ENCODE measurements at places on chromosomes 2 and 18. TPM values are rescaled to one million over a fixed set of nuclear protein-coding genes. Genes with fewer than 3 reads are reported as not detected.

The FOXD4L1 gene
- total RNA-seq = not detected

The SERPINB3 gene
- total RNA-seq = not detected

The FAM161A gene
- total RNA-seq = 5.9 TPM

The SPP2 gene
- total RNA-seq = not detected

DNA sequence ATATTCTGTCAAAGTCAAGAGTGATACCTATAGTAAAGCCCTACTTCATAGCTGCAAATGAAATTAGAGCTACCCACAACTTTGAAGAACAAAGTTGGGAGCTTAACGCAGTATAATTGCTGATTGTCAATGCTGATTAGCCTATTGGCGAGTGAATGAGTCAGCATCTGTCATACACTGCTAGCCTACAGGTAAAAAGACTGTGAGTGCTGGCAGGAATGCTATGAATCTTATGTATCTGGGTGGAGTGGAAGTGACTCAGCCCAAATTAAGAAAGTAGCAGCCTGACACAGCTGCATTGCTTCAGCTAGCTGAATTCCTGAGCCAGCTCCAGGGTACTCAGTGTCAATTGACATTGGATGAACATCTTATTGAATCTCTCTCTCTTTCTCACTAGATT lies 179.4 kb upstream of the DCC start:
- no peak for DNase-seq

- DNase-seq = no peak
Observed at GRCh38 chr18:6711467-6711866, 18.0 kb upstream of the ARHGAP28 start.

DNA sequence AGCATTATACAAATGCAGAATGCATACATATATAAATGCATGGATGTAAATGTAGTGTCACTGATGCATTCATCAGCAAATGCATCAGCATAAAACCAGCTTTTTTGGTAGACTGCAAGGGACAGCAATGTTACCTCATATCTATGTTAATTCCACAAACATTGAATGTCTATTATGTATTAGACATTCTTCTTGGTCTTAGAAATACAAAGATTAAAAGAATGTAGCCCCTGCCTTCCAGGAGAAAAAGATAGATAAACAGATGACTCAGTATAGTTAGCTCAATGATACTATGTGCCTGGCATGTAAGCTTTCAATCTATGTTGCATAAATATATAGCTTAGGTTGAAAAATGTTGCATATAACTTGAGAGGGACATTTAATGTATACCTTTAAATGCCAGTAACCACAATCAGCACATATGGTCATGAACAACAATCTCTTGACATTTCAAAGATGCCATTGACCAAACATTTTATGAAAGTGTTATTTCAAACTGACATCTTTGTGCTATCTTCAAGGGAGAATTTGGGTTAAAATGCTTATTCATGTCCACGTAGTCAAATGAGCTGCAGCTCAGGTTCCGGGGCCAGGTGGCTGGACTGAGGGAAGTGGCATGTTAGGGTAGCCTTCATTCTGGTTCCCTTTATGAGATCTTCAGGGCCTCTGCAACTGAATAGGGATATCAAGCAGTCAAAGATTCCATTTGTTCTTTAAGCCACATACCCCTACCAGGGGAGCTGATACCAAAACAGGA lies 45.2 kb upstream of the GCG start:
- no peak for DNase-seq

All from sciatic nerve (tissue), 2 donors.